Osteocyte (in vitro differentiated cells): ENCODE measurements at places on chromosomes 12 and 14.
A peak's percentile ranks its signal among the peaks of the same experiment; 100 is the strongest.

DNA sequence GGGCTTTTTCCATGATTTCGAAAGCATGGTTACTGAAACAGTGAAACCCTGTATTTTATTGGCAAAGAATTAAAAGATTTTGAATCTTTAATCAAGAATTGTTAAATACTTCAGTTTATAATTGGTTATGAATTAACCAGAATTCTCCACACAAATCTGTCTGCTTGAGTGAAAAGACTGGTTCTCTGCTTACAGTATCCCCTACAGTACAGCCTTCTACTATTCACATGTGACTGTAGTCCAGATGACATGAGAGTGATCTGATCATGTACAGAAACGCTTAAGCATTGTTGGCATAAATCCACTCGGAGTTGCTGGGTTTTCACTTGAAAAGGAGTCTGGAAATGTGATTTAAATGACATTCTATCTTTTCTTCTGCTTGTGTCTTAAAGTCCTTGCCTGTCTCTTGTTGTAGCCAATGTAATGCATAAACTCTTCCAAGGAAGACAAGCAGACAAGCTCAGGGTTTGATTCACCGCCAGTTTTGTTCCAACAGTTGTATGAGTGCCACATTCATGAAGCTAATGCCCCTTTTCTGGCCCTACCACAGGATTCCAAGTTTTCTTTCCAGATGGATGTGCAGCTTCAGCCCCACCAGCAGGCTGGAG is 222.0 kb upstream of the LRIG3 start:
- DNase-seq = no peak
- H3K36me3 ChIP-seq = peaks cover 2% of the 10 kb centered on the region
- H3K4me1 ChIP-seq = no peaks in the 10 kb centered on the region
- no peaks in the 10 kb centered on the region for H3K27me3 ChIP-seq
- no peak overlapping the region for H3K4me3 ChIP-seq
- H3K27ac ChIP-seq = no peak overlapping the region

GRCh38 chr12:14578646-14579045 is 11.0 kb upstream of the PLBD1 start:
- no peaks in the 10 kb centered on the region for H3K36me3 ChIP-seq
- no peak overlapping the region for H3K4me3 ChIP-seq
- H3K27me3 ChIP-seq = peaks cover 5% of the 10 kb centered on the region
- no peaks in the 10 kb centered on the region for H3K4me1 ChIP-seq
- no peak for DNase-seq

GRCh38 chr12:7444076-7444475 is at the start of gene CD163L1:
Gene CD163L1, minus strand, starts transcription at chr12:7444153. Its CDS starts 26 bp downstream, at chr12:7444127.
- peaks cover 5% of the 10 kb centered on the region for H3K4me1 ChIP-seq
- H3K27ac ChIP-seq = no peak within 1 kb of the TSS
- H3K27me3 ChIP-seq = peaks cover 26% of the 10 kb centered on the region

DNA sequence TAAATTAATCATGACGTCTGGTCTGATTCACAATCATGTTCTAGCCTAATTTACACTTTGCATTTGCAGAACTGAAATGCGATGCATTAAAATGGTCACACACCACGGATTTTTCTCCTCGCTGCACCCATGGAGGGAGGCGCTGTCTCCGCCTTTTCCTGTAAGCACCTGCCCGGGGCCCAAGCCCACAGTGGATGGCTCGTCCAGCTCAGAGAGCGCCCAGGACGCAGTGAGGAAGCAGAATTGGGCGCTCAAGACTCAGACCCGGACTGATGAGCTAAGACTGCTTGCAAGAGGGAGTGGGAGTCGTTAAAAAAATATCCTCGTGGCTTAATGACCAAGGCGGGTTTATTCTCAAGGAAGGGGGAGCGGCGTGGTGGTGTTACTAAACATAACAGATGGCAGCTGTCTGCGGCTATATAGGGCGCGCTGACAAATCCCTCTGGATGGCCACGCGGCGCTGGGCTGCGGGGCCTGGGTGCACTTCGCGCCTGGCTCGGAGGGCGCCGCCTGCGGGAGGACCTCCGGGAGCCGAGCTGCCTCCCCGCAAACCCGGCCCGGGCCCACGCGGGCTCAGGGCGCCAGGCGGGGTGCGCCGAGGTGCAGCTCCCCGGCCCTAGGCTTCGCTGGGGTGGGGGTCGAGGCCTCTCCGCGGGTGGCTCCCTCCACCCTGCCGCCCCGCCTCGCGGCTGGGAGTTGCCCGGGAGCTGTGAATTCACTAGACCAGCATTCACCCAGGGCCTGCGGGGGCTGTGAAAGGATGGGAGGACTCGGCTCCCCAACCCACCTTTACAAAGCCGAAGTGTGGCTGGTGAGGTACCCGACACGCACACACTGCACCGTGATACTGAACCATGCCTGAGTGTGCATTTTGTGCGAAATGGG is 78.7 kb downstream of the PPM1A start:
- no peaks in the 10 kb centered on the region for H3K36me3 ChIP-seq
- H3K27me3 ChIP-seq = peaks cover 42% of the 10 kb centered on the region
- H3K4me1 ChIP-seq = peaks cover 14% of the 10 kb centered on the region
- H3K27ac ChIP-seq = no peak overlapping the region
- H3K4me3 ChIP-seq = peak overlapping the region; percentile 56

GRCh38 chr12:92814584-92814983 is 111.8 kb downstream of the PLEKHG7 start:
- no peaks in the 10 kb centered on the region for H3K27me3 ChIP-seq
- H3K4me1 ChIP-seq = no peaks in the 10 kb centered on the region
- no peak overlapping the region for H3K4me3 ChIP-seq
- DNase-seq = no peak

GRCh38 chr12:77102691-77103090 is 37.3 kb upstream of the E2F7 start:
- H3K4me1 ChIP-seq = peaks cover 6% of the 10 kb centered on the region
- no peak for DNase-seq
- H3K4me3 ChIP-seq = no peak overlapping the region
- no peak overlapping the region for H3K27ac ChIP-seq

DNA sequence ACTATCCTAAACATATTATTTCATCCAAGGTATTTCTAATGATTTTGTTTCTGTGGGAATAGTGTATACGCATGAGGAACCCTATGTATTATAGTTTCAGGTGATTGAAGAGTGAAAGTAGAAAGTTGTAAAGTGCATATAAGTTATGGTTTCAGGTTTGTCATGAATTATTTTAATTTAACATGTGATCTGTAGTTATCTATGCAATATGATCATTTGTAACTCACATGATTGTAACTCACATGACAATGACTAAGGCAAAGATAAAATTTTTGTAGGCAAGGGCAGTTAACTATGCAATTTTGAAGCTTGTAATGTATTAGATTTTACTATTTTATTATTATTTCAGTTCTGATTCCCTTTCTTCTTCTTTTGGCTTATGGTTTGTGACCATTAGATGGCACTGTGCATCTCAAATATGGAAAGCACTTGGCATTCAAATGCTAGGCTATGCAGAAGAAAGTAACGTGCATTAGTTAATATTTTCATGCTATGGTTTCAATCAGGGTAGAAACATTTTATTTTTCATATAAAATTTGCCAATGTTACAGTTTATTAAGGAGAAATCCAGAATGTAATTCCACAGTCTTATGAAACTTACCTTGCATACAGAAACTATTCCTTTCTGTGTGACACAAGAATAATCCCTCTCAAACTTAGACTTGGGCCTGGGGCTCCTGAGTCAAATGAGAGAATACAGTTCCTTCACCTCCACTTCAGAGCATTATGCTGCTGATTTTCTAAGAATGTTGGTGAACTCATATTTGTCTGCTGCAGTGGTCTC is 15.8 kb upstream of the TMEM30B start:
- H3K27ac ChIP-seq = no peak overlapping the region
- peaks cover 22% of the 10 kb centered on the region for H3K27me3 ChIP-seq
- no peak for DNase-seq
- no peaks in the 10 kb centered on the region for H3K36me3 ChIP-seq
- no peaks in the 10 kb centered on the region for H3K4me1 ChIP-seq
- no peak overlapping the region for H3K4me3 ChIP-seq

- H3K4me1 ChIP-seq = peaks cover 28% of the 10 kb centered on the region
- no peaks in the 10 kb centered on the region for H3K36me3 ChIP-seq
- H3K27me3 ChIP-seq = no peaks in the 10 kb centered on the region
- DNase-seq = no peak
Observed at GRCh38 chr14:70882776-70883492, 24.3 kb upstream of the PCNX1 start.

DNA sequence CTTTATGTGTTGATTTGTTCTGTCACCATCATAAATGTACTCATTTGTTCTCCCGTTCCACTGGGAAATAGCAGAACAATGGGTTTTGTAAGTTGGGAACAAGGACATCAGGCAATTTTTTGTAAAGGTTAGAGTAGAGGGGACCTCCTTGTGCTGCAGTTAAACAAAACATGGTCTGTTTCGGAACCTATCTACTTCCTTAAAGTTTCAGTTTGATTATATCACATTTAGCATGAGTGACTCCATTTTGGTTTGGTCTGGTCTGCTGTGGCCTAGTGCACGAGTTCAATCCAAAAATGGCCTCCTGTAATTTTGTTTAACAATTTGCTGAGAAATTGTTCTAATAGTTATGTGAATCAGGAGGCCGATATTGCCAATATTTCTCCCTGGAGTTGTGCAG is 372.7 kb downstream of the NUAK1 start:
- H3K36me3 ChIP-seq = no peaks in the 10 kb centered on the region
- H3K4me3 ChIP-seq = no peak overlapping the region
- H3K27ac ChIP-seq = no peak overlapping the region
- peaks cover 4% of the 10 kb centered on the region for H3K4me1 ChIP-seq

DNA sequence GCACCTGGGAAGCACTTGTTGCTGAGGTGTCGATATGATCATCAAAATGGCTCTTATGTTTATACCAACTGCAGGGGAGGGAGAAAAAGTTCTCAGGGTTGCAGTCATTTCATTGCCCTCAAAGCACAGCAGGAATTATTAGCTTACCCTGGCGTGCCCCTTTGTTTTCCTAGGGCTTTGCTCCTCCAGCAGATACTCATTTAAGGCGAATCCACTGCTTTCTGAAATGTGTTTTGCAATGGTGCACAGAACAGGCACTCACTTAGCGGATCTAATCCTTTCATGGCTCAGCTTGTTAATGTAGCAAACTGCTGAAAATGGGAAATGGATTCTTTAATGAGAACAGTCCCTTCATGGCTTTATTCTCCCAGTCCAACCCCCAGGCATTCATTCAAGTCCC is 76.7 kb downstream of the NKX2-1 start:
- no peak overlapping the region for H3K27ac ChIP-seq
- H3K27me3 ChIP-seq = peaks cover 26% of the 10 kb centered on the region
- DNase-seq = no peak
- no peak overlapping the region for H3K4me3 ChIP-seq
- H3K4me1 ChIP-seq = no peaks in the 10 kb centered on the region
- H3K36me3 ChIP-seq = no peaks in the 10 kb centered on the region
